ENCODE measurements at places on chromosomes 6 and 20.

DNA sequence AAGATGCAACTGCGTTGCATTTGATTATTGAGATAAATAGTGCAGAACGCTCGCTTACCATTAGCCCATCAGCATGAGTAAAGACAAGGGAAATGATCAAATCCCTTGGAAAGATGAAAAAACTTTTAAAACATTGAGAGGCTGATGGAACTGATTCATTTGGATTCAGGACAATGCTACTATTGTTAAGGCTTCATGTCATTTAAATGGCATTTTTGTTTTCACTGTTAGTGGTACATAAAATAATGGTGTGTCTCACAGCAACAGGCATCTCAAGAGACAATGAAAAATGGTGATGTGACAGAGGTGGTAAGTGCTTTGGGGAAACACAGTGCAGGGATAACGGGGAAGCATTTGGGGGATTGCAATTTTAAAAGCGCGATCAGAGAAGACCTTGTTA lies 159.7 kb upstream of the KCNG1 start:
- DNase-seq = no peak

GRCh38 chr20:64159711-64160110 lies 4.5 kb upstream of the MYT1 start:
- no peak for DNase-seq

GRCh38 chr6:130159956-130160355 lies 62.8 kb downstream of the SAMD3 start:
- no peak for DNase-seq

DNA sequence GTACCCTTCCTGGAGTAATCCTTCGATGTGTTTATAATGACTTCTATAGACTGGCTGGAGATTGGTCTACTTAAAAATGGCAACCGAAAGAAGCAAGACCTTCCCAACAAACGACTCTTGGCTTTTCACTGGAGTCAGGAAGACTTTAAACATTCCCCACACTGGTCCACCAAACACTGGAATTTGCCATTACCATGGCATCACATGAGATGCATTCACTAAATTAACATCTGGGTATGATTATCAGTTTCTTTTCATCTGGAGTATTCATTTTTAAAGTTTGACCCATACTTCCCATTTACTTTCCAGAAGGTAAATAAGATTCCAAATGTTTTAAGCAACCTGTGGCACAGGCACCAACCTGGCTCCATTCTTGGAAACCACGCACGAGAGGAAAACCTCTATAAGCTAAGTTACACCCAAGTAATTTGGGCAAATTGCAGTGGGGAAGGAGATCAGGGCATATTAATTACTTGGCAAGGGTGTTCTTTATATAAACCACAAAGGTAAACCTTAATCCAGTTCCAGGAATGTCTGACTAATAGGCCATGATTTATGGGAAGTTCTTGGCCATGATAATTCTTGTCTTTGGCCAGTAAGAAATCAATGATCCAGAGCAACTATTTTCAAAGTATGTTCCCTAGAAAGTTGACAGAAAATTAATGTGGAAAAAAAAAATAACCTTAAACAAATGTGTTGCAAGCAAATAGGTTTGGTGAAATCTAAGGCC lies 190.0 kb upstream of the COL21A1 start:
- no peak for DNase-seq

GRCh38 chr6:4665489-4666417 lies 110.5 kb upstream of the CDYL start:
- no peak for DNase-seq

GRCh38 chr6:47651505-47651944 lies 46.9 kb upstream of the ADGRF4 start:
- DNase-seq = peak; percentile 38

GRCh38 chr20:51287628-51288413 lies 254.7 kb downstream of the NFATC2 start:
- DNase-seq = no peak

GRCh38 chr6:9398767-9399373 lies 963.5 kb upstream of the SLC35B3 start:
- no peak for DNase-seq

DNA sequence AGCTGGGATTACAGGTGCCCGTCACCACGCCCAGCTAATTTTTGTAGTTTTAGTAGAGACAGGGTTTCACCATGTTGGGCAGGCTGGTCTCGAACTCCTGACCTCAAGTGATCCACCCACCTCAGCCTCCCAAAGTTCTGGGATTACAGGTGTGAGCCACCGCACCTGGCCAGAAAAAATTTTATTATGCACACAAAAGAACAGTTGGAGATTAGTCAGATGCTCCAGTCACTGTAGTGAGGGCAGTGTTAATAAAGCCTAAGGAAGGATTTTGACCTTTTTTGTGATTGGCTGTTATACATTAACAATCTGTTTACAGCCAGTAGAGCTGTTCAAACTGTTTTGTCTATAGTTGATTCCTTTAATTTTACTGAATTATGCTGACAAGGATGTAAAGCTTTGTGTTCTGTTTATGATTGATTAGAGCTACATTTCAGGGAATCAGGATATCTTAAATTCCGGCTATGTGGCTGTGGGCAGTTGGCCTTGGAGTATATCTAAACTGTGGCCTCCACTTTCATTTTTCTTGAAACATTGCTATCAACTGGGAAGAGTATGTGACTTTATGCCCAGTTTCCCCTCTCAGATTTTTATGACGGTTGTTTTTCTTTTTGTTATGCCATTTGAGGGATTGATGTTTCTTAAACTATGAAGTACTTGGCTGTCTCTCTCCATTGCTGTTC lies 9.9 kb downstream of the ZSWIM3 start:
- no peak for DNase-seq

DNA sequence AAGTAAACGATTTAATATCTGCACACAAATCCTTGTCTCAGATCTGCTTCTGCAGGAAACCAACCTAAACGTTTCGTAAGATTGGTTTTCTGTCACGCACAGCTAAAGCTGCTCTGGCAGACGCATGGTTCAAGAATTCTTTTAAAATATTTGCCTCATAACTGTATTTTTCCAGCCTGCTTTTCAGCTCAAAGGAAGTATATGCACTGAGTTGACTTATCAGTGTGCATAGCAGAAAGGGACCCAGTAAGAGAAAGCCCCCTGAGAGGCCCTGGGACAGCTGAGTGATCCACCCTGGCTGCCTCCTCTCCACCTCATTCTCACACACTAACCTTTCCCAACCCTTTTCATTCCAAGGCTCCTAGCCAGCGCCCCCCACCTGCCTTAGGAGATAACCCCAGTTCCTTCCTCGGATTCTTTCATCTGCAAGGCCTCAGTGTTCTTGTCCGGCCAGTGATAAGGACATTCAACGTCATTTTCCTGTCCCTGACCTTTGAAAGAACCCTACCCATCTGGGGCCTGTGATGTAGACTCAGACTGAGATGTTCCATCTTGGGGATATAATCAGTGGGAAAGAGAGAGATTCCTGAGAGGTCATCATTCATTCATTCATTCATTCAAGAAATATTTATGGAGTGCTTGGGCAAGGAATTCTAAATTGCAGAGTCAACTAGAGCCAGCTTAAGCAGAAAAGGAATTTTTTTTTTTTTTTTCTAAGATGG lies 22.4 kb upstream of the SLC9A8 start:
- peak; percentile 88 for DNase-seq

- no peak for DNase-seq
Measured at GRCh38 chr20:25042531-25043498, 15.1 kb downstream of the ACSS1 start.

DNA sequence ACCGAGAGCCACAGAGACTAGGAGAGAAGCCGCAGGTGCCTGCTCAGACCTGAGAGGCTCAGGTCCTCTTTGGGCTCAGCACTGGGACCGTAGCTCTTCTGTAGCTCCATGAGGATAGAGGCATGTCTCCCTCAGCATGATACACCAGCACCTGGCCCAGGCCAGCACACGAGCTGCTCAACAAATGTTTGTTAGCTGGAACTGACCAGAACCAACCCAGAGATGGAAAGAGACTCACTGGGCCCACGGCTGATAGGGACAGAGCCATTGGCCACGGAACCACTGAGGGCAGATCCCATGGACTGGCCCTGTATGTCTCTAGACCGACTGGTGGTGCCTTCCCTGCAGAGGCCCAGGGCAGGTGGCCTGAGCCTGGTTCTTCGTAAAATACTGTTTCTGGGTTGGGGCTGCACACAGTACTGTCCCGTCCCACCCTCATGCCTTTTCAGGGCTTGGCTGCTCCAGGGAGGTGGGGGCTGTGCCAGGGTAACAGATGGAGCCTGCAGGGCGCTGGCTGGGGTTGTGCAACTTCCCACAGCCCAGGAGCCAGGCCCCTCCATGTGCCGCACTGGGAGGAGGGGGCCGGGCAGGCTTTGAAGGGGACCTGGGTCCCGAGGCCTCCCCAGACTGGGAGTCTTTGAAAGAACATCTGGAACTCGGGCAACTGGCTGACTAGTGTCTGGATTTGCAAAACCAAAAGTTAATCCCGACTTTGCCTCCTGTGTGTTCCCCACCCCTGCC lies 5.2 kb downstream of the C20orf204 start:
- DNase-seq = no peak

- DNase-seq = no peak
Measured at GRCh38 chr20:48679599-48679998, 148.2 kb downstream of the PREX1 start.

DNA sequence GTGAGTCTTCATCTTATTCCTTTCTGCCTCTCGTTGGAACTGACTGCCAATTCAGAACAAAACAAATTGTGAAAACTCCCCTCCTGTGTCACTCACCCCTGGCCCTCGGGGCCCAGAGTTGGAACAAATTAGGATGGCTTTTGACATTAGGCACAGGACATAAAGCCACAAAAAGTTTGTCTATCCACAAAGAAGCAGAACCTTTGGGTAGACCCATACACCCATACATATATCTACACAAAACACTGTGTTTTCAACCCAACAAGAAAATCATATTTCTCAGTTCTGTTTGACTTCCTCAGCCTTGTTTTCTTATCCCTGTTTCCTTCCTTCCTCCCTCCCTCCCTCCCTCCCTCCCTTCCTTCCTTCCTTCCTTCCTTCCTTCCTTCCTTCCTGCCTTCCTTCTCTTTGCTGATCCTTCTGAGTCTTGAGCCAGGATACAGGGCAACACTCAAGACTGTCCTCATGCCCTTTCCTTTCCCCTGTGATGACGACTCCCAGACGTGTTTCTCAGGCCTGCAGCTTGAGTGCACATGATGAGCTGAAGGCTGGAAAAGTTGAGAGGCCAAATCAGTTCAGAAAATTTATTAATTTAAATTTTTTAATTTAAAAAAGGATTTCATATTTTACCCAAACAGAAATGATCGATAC lies 41.7 kb upstream of the NKX2-2 start:
- DNase-seq = no peak

DNA sequence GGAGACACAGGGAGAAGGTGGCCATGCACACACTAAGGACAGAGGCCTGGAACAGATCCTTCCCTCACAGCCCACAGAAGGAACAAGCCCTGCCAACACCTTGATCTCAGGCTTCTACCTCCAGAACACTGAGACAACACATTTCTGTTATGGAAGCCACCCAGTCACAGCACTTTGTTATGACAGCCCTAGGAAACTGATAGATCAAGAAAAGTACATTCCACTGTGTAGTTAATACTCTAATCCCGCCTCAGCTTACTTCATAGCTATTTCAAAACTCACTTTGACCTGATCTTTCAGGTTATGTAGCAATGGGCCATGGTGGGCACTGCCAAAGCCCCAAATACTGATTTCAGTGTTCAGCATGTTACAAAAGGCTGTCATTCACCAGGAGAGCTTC lies 66.8 kb downstream of the CD24 start:
- DNase-seq = no peak

DNA sequence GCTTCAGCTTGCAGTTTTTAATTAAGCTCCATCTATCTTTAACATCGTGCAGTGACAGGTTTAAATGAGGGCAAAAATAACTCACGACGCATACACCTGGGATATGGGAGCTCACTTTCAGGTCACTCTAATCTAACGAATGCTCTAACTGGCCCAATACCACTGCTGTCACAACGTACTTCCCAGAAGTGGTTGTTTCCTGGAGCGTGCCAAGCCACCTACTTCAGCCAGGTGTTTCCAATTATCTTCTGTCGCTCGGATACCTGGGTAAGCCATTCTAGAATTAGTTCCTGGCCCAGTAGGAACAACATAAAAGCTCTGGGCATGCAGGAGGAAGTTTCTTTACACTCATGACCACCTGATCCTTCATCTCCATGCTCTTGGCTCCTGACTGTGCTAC lies 147.4 kb downstream of the FOXC1 start:
- DNase-seq = no peak

GRCh38 chr20:9076440-9076839 lies 7.6 kb downstream of the PLCB4 start:
- no peak for DNase-seq

DNA sequence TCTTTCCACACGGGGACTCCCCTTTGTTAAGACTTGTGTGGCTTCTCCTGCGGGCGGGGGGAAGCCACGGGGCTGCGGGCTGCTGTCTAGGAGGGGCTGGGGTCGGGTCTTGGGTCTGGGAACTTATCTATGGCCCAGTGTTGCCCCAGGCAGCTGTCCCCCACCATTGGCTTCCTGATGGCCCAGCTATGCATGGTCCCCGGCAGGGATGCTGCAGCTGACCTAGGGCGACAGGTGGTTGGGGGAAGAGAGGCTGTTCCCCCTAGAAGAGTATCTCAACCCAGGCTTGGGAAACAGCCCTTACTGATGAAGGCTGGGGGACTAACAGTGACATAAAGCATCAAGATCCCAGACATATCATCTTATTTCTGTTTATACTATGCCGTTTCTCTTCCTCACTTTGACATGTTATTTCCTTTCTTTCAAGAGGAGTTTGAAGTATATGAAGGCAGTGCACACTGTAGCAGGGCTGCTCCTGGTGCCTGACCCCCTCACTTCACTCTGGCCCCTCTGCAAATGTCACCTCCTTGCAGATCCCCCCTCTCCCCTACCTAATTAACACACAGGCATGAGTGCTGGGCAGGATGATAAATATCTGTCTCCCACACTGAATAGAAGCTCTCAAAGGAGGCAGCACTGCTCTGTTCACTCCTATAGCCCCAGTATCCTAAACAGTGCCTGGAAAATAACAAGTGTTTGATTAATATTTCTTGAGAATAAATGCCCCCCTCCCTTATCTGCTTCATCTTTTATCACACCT lies 87.0 kb downstream of the HIVEP2 start:
- no peak for DNase-seq

GRCh38 chr6:139841794-139842215 lies 467.4 kb upstream of the CITED2 start:
- no peak for DNase-seq

DNA sequence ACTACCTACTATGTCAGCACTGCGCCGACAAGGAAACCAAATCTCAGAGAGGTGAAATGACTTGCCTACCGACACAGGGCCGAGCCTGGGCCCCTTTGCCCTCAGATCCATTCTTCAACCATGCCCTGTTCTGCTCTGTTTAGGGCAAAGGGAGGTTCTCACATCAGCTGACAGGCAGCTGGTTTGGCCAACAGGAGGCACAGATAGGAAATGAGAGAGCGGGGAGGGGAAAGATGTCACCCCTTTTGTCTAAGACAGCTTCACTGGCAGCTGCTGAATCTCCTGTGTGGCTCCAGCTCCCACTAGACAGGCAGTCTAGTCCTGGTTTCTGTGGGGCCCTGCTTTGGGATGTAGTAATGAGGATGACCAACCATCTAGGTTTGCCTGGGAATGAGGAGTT lies 158.7 kb downstream of the TMEM200A start:
- no peak for DNase-seq
